ENCODE measurements at places on chromosomes 1 and 21.

- peak; percentile 93 for DNase-seq
Measured at GRCh38 chr1:28437924-28438699, 67.7 kb upstream of the RCC1 start.

- no peak for DNase-seq
Measured at GRCh38 chr1:218182455-218182854, 102.6 kb upstream of the RRP15 start.

DNA sequence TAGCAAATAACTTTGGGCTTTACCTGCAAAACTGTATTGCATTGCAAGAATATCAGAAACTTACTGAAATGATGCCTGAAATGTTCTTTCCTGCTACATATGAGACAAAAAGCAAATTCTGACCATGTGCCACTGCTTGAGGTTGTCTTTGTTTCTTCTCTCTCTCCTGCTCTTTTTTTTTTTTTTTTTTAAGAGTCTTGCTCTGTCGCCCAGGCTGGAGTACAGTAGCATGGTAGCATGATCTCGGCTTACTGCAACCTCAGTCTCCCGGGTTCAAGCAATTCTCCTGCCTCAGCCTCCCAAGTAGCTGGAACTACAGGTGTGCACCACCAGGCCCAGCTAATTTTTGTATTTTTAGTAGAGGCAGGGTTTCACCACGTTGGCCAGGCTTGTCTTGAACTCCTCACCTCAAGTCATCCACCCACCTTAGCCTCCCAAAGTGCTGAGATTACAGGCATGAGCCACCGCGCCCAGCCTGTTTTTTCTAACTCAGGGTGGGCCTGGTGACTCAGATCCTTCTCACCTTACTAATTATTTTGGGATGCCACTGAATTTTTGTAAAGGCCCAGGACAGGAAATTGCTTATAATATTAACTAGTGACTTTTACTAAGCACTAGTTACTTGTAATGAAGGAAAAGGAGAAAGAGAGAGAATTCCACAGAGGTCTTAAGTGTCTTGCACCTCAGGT lies 35.9 kb downstream of the DNASE2B start:
- DNase-seq = no peak

DNA sequence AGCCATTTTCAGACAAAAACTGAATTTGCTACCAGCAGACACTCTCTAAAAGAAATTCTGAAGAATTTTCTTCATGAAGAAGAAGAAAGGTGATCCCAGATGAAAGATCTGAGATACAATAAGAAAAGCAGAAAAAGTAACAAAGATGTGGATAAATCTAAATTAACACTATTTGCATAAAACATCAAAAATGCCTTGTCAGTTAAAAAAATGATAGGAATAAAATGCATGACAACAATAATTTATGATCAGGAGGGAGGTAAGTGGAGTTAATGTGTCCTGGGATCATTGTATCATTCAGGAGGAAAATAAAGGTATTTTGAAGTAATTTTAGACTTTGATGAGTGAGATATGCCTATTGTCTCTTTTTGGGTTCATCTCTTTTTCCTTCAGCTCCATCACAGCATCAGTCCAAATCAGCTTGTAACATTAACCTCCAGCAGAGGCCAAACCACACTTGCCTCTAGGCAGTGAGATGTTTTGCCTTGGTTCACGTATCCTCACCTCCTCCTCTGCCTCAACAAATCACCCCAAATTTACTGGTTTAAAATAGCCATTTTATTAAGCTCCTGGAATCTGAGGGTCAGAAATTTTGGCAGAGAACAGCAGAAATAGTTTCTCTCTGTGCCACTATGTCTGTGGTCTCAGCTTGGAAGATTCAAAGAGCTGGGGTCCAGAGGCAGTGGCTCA lies 76.9 kb upstream of the HIVEP3 start:
- DNase-seq = no peak

GRCh38 chr1:87684713-87685205 lies 356.1 kb downstream of the LMO4 start:
- peak; percentile 10 for DNase-seq

- no peak for DNase-seq
Measured at GRCh38 chr1:3638027-3638426, 11.9 kb downstream of the WRAP73 start.

GRCh38 chr1:185971688-185972087 lies 237.5 kb downstream of the HMCN1 start:
- peak; percentile 82 for DNase-seq
